ENCODE measurements at places on chromosomes 2 and 18.

DNA sequence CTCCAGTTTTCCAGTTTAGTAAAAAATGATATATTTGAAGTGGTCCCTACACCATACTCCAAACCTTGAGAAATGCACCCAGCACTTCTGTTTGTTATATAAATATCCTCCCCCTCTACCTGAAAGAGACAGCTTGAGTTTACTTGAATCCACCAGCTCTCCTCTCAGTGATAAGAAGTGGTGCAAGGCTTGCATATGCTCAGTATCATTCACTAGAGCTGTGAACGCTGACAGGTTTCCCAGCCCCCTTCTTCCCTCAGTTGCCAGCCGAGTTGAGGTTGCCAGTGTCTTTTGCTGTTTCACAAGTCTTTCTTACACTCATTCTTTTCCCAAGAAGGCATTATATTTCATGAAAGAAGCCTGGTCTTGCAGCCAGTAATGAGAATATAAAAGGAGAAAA lies 880.0 kb downstream of the LRRTM4 start:
- no peak for DNase-seq

- DNase-seq: no peak
These were observed 181.5 kb upstream of the ACVR2A start for GRCh38 chr2:147663153-147663961.

GRCh38 chr18:28973324-28973723 lies 796.4 kb upstream of the CDH2 start:
- no peak for DNase-seq

- no peak for DNase-seq
These were observed 376.7 kb downstream of the TDRD15 start for GRCh38 chr2:21500401-21500945.

DNA sequence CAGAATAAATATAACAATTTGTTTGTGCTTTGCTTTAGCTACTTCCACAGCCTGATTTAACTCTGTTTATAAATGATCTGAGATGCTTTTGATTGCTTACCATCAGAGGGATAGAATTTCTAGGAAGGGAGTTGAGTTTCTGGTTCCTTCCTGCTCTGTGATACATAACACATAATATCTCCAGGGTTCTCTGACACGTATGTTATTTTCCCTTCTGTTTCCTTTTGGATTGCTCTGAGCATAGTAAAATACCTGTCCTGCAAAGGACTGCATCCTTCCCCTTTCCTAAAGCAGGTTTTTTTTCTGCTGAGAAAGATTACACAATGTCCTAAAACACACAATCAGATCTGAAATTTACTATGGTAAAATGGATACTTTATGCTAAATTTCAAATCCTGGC lies 76.1 kb downstream of the CABYR start:
- DNase-seq: no peak

GRCh38 chr18:43830947-43831346 lies 553.7 kb upstream of the SYT4 start:
- no peak for DNase-seq

GRCh38 chr2:62046141-62046540 lies 140.7 kb downstream of the COMMD1 start:
- DNase-seq: no peak

GRCh38 chr2:223994562-223995162 lies 37.4 kb downstream of the MRPL44 start:
- DNase-seq: no peak
